ENCODE measurements at places on chromosomes 5 and 9.

DNA sequence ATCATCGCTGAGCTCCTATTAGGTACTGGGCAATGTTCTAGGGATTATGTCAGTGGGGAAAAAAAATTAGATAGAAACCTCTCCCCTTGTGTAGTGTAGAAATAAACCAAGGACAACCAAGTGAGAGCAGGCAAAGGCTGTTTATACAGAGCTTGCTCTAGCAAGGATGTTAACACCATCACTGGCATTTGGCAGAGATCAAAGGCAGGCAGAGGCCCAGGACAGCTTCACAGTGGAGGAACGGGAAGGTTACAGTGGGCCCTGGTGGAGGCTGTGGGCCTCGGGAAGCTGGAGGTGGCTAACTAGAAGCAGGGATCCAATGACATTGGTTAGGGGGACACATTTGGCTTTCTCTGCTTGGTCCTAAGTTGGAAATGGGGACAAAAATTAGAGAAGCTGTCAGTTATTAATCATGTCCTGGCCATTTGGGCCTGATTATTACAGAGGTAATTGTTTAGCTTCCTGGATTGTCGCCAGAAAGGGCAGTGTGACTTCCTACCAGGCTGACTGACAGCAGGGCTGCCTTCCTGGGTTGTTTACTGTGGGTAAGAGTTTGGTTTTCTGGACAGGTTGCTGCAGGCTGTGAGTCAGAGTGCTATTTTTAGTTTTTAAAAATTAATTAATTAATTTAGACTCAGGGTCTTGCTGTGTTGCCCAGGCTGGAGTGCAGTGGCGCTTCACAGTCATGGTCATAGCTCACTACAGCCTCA, 259.3 kb downstream of the ROR2 start:
- no peak for DNase-seq

DNA sequence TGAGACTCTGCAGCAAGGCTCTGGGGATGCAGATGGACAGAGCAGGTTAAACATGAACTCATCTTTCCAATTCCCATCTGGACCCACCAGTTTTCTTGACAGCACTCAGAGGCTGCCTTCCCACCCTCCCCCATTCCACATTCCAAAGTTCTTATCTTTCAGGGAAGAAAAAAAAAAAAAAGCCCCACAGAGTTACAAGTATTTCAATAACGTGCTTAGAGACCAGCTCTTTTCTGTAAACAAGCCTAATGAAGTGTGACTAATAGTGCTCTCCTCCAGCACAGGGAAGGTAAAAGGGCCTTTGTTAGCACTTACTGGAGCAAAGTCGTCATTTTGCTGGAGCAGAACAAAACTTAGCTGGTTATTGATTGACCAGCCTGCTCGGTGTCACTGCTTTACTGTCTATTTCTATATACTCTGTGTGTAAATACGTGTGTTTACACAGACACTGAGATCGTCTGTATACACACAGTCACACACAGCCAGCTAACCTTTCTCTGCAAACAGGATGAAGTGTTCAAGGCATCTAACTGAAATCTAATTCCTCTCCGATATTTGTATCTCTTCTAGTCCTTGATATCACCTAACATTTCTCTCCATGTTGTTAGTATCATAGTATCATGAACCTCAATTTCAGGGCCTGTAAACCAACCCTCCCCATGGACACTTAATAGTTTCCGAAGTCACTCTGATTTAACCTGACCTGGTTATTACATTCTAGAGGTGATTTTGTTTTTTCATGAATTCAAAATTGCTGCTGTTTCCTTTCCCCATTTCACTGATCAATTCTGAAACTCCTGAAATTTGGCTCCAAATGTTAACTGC, 84.9 kb downstream of the ZNF608 start:
- no peak for DNase-seq

DNA sequence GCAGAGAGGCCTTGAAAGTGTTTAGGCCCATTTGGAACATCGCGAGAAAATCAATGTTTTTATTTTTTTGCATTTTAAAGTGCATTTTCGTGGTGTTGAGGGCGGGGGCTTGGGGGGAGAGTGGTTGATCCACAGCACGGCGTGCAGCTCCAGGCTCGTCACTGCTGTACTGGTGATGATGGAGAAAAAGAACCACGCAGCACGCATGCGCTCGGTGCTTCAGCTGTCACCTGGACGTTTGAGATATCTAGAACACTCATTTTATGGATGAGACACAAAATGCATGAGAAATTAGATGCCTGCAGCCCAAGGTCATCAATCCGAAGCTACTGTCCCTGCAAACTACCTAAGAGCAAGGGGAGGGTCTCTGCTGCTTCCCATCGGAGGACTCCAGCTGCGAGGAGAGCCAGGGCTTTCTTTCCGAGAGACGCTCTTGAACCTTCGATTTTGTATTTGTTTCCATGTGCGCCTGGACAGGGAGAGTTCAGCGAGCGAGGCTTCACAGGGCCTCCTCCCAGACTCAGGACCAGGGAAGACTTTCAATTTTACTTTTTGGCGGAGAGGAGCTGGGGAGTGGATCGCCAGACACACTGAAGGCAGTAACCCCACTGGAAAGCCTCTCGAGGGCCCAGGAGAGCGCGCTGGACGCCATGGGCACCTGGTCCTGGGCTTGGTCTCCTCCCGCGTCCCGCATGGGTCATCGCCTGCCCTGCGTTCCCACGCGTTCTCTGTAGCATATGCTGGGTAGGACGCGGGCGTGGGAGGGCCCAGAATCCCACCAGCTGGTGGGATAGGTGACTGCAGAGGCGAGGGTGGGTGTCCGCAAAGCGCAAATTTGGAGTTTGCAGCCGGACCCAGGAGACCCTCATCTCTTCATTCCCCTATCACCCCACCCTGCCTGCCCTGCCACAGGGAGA, 2.5 kb downstream of the DMRT2 start:
- DNase-seq, result no peak

- no peak for DNase-seq
These were observed 1.2 kb upstream of the SLC4A9 start for GRCh38 chr5:140358738-140359310.

GRCh38 chr5:87400305-87400899, 12.3 kb downstream of the CCNH start:
- no peak for DNase-seq

GRCh38 chr9:106035806-106036205, 341.5 kb downstream of the TMEM38B start:
- no peak for DNase-seq
